ENCODE measurements at places on chromosomes 5 and 9.

GRCh38 chr5:137486707-137487106 is 12.4 kb downstream of the SPOCK1 start:
- DNase-seq: no peak

DNA sequence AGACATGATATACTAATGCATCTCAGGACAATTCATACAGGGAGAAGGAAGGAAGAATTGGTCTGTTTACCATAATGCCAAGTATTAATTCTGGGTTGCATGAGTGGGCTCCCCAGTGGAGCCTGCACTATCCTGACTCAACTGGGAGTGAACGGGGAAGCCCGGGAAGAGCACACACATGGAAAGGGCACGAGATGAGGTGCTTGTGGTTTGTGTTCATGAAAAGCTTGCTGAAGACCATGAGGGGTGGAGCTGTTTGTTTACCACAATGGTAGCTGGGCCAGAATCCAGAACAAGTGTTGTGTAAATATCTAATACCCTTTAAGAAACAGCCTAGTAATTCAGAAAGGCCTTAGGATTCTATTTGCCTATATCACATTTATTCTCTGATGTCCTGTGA is 44.6 kb downstream of the POC5 start:
- no peak for DNase-seq

GRCh38 chr9:110129425-110129824 is 78.5 kb downstream of the C9orf152 start:
- no peak for DNase-seq

DNA sequence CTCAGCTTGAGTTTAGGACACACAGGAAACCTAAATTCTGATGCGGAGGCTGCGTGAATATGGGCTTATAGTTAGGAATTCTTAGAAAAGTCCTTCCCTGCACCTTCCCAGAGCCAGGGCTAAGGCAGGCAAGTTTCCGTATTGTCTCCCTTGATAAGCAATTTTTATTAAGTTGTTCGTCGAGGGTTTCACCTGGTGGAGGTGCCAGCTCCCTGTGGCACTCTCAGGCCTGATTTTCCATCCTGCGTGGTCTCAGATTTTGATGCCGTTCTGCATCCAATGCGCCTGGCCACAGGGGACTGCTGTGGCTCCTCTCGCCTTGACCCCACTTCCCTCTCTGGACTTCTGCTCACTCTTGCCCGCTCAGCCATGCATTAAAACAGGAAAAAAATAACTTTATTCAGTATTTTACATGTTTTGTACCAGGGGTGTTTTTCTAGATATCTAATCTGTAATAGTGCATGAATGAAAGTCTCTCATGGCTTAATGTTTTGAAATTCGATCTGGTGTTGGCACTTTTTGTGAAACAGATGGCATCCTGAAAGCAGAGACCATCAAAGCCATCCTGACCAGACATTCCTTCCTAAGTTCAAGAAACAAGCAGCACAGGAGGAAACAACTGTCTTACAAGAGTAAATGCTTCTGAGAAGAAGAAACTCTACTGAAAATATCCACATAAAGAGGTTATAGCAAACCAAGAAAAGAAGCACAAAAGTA is 50.7 kb downstream of the TRIP13 start:
- no peak for DNase-seq

- no peak for DNase-seq
Measured at GRCh38 chr5:121006217-121006616, 542.1 kb downstream of the PRR16 start.

DNA sequence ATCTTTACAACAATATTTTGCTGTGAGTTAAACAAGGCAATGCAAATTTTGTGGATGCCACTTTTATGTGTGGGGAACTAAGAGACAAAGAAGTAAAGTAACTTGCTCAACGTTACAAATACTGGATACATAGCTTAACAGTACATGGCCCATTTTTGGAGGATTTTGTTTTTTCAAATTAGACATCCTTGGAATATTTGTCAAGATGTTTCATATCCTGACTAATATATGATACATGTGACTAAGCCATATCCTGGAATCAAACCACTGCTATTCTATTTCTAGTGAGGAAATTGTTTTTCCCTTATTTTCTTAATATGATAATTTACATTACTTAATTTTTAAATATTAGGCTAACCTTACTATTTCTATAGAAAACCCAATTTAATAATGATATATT is 529.8 kb downstream of the DMRTA1 start:
- DNase-seq: no peak

DNA sequence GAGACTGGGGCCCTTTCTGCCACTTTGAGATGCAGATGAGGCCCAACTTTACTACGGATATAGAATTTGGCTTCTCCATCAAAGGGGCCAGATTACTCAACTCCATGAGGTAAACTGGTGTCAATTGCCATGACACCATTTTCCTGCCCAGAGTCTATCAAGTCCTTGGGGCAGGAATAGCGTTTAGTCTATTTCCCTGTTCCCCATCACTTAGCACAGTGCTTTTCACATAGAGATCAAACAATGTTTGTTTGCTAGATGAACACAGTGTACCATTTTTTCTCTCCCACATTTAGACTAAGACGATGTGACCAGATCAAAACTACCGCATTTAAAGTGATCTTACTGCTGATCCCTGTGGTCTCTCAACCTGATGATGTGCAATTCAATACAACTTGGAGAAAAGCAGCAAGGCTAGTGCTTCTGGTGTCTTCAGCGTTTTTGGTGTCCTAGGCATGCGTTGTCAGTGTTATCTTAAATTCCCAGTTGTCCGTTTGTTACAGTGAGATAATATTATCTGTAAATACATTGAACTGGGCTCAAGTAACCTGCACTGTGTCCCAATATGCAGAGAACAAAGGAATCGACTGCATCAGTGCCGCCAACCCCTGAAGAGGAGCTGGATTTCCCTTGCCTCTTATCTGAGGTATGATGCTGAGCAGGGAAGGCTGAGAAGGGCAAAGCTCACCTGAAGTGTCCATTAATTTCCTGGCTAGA is 446.2 kb downstream of the PLK2 start:
- DNase-seq: no peak

DNA sequence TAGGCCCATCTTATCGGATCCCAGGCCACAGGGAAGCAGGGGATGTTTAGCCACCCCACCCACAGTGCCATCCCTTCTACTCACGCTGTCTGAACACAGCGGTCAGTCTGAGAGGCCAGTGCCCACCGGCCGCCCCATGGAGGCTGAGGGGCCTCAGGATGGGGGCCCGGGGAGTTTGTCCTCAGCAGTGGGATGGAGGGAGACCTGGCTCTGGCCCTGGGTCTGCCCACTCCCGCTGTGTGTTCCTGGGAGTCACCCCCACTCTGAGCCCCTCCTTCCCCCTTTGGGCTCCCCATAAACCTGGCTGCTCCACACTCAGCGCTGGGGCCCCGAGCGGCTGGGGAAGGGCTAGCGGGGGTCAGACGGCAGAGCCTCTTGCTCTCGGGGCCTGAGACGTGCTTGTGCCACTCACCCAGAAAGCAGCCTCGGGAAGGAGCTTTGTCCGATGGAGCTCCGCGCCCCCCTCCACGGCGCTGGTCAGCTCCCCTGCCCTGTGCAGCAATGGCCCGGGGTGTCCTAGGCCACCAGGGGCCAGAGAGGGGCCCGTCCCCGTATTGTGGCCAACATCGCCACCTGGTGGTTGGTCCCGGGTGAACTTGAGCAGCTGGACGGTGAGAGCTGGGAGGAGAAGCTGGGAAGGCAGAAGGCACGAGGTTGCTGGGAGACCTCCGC is 10.9 kb upstream of the LAMC3 start:
- DNase-seq: peak; percentile 11

DNA sequence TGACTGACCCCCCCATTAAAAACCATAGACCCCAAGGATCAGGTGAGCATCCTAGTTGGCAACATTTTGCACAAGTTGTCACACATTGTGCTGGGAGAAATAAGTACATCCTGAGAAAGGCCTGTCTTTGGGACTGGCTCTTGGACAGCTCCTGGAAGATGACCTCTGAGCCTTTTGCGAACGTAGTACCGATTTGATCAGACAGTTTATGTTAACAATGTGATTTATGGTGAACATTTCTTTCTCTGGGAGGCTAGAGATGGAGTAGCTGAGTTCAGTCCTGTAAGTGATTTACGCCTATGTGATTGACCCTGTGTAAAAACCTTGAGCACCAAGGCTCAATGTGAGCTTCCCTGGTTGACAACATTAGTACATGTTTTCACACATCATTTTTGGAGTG is 41.7 kb downstream of the LOX start:
- no peak for DNase-seq

DNA sequence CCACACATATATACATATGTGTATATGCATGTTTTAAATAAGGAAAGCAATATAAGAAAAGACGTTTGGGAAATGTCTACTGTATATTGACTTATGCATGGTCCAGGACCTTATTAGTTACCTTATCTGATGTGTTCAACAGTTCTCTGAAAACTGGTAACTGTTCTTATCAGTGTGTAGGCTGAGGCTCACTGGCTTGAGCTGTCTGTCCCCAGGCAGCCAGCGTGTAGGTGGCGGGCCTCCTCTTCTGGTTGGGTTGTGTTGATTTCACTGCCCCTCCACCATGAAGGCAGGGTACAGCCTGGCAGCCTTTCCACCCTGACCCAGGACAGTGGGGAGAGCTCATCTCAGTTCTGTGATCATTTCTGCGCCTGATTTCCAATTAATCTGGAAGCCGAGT is 38.7 kb upstream of the SEMA4D start:
- no peak for DNase-seq

DNA sequence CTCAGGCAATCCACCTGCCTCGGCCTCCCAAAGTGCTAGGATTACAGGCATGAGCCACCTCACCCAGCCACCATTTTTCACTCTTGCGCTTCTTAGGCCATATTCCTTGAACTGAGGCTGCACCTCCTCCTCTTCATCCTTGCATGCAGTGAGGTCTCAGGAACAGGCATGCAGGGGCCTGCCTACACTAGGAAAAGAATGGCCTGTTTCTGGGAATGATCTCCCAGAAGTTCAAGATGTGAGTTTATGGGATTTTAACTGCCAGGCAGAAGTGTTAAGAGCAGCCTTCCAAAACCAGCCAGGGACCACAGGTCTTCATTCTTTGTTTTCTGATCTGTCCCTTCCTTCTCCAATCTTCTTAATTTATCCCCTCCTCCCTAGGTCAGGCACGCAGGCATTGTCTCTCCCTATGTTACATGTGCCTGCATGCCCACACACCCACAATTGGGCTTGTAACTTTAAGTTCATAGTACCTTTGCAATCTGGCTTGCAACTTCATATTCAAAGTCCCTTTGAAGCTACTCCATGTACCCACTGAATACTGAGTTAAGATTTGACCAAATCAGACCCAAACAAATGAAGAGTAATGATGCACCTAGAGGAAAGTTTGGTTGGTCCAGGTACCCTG is 10.5 kb upstream of the HSPA4 start:
- DNase-seq: no peak

DNA sequence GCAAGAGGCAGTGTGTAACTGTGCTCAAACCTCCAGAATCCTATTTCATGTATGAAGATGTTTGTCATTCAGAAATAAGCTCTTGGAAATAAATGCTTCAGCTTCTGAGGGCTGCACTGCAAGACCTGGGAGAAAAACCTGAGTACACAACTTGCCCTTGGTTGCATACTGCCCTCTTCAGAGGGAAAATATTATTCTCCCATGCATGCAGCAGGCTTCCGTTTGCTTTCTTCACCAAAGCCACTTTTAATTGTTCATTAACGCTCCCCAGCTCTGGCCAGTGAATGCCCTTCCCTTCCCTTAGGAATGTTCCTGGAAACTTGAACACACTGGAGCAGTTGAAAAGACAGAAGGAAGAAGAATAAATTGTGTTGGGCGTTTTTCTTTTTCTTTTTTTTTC is 2.5 kb upstream of the WHRN start:
- no peak for DNase-seq

GRCh38 chr9:7298123-7298522 is 501.5 kb downstream of the DMAC1 start:
- DNase-seq: peak; percentile 67

DNA sequence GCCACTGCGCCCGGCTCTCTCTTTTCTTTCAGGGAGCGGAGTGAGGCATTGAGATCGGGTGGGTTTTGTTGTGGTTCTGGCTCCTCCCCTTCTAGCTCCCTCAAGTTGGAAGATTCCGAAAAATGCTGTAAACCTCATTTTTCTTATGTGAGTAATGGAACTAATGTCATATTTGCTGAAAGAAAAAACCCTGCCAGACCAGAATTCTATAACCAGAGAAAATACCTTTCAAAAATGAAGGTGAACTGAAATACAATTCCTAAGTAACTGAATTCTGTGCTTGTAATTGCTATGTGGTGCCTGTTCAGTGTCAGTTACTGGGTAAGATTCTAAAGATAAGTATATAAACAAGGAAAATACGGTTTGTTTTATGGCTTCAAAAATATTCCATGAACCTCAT is 30.9 kb upstream of the CDK20 start:
- no peak for DNase-seq

- no peak for DNase-seq
Measured at GRCh38 chr9:36051317-36051716, 14.6 kb downstream of the RECK start.

GRCh38 chr5:53355316-53355715 is 125.1 kb upstream of the FST start:
- DNase-seq: no peak

- no peak for DNase-seq
Measured at GRCh38 chr9:89839952-89840351, 235.1 kb downstream of the GADD45G start.

DNA sequence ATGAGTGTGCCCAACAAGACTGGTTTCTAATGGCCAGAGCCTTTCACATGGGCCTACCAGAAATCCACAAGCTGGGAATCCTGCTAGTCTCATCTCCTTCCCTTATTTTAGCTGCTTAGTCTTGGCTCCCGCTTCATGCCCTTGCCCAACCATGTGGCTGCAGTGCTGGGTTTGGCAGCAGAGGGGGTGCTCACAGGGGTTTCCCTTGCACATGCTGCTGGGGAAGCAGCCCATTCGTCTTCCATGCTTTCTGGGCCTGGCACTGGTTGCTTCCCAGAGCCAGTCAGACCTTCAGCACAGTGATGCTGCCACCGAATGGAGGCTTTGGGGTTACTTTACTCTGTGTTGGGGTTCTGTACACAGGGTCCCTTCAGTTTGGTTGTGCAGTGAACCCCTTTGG is 26.3 kb downstream of the SLC46A2 start:
- DNase-seq: no peak

All from stimulated activated naive B cell treated with anti-CD40 and anti-IgM and Interleukin-4, amounts not matched to agents 10 μg/mL and 1 μg/mL and 100 μg/mL, for 72 hours (primary cell).